ENCODE measurements at places on chromosomes 1 and 21.

- DNase-seq = no peak
Observed at GRCh38 chr1:96087719-96088118, 633.9 kb upstream of the PTBP2 start.

- DNase-seq = no peak
Observed at GRCh38 chr1:3702528-3702927, 49.7 kb upstream of the CCDC27 start.

DNA sequence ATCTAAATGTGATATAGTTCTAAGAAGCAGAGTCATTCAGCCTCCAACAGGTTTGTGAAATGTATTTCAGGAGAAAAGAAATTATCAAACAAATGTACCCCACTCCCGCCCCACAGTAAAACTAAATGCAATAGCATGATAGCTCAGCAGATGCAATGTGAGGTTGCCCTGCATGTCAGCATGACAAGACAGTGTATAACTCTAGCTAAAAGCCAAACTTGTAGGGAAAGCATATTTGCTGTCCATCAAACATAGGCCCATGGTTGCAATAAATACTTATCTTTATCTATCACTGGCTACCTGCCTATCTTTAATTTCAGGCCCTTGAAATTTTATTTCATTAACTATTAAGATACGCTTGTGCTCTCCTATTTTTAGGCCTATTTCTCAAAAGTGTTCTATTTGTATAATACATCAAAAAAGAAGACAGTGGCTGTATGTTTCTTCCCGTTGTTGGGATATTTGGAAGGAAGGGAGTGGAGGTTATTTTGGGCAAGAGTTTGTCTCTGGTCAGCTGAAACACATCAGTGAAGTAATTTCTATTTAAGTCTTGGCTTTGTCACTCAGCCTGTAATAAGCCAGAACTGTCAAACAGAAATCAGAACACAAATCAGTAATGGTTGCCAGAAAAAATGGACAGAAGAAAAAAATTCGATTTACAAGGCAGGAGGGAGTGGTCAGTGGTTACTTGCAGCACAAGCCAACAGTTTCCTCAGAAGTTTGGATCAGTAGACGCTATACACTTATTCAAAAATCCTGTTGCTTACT is 307.4 kb upstream of the ADGRL2 start:
- DNase-seq = no peak

- DNase-seq = no peak
Observed at GRCh38 chr1:220922951-220923350, 43.7 kb downstream of the HLX start.

GRCh38 chr21:33026443-33026858 is 716 bp downstream of the OLIG2 start:
- DNase-seq = no peak

GRCh38 chr1:160942926-160943325 is 11.7 kb downstream of the ITLN2 start:
- DNase-seq = no peak

DNA sequence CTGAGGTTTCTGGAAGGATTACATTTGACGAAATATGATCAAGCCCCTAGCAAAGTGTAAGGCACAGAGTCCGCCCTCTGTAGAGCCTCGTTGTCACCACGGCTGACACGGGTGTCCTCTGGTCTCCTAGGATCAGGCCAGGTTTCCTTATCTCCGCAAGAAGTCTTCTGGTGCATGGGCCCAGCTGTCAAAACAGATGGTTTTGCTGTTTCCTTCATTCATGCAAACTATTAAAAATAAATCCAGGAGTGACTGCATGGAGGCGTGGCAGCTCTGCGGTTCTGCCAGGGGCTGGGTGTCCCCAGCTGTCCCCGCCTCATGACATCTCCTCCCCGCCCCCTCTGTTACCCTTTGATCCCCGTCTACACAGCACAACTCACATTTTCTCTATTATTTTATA is 209.0 kb downstream of the DYRK1A start:
- no peak for DNase-seq

DNA sequence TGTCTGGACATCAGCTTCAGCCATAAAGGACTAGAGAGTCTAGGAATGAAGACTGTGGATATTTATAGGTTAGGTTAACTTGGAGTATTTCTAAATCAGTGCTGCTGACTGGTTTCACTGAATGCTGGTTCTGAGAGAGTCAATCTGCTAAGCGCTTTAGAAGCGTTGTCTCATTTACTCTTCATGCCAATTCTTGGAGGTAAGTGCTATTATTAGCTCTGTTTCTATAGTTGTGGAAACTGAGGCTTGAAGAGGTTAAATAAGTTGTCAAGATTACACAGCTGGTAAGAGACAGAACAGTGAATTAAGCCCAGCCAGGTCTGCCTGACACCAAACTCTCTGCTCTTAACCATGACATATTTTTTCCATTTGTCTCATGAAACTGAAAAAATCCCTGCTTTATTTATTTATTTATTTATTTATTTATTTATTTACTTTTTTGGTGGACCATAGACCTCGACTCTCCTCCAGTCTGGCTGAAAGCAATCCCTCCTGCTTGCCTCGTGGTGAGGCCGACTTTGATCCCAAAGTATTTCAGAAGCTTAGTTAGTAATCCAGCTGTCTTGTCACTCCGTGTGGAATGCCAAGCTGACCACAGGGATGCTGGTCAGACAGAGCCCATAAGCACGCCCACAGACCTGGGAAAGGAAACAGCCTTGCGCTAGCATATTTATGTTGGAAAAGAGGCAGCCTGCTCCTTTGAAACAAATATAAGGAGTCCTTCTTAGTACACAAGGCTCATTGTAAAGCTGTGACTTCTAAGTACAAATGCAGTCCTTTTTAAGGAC is 16.9 kb downstream of the NTMT2 start:
- DNase-seq = no peak

DNA sequence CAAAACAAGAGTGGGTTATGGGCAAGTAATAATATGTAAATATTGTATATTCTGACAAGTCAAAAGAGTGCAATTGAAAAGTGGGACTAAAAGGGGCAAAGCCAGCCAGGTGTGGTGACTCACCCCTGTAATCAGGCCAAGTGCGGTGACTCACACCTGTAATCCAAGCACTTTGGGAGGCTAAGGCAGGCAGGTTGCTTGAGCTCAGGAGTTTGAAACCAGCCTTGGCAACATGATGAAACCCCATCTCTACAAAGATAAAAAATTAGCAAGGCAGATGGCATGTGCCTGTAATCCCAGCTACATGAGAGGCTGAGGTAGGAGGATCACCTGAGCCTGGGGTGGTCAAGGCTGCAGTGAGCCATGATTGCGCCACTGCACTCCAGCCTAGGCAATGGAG is 304.0 kb downstream of the HHIPL2 start:
- DNase-seq = no peak

- no peak for DNase-seq
Observed at GRCh38 chr21:31337996-31338907, 5.8 kb downstream of the TIAM1 start.

GRCh38 chr1:5959667-5960230 is 32.5 kb downstream of the NPHP4 start:
- DNase-seq = no peak

GRCh38 chr1:21865943-21866706 is 54.1 kb downstream of the LDLRAD2 start:
- DNase-seq = no peak

- DNase-seq = no peak
Observed at GRCh38 chr1:8356256-8357209, 38.6 kb downstream of the SLC45A1 start.

DNA sequence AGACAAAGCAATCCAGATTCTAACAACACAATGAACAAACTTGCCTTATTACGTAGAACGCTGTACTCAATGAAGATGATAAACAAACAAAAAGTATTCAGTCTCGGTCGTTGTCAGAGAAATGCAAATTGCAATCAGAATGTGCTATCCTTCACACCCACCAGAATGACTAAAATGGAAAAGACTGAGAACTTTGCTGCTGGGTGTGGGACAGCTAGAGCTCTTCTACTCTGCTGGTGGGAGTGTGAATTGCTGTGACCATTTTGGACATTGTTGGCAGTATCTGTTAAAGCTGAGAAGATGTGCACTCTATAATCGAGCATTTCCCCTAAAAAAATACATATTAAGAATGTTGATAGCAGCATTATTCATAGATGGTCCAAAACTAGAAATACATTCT is 111.4 kb downstream of the PEX14 start:
- DNase-seq = no peak

GRCh38 chr1:71240656-71241055 is 159.8 kb upstream of the ZRANB2 start:
- no peak for DNase-seq

DNA sequence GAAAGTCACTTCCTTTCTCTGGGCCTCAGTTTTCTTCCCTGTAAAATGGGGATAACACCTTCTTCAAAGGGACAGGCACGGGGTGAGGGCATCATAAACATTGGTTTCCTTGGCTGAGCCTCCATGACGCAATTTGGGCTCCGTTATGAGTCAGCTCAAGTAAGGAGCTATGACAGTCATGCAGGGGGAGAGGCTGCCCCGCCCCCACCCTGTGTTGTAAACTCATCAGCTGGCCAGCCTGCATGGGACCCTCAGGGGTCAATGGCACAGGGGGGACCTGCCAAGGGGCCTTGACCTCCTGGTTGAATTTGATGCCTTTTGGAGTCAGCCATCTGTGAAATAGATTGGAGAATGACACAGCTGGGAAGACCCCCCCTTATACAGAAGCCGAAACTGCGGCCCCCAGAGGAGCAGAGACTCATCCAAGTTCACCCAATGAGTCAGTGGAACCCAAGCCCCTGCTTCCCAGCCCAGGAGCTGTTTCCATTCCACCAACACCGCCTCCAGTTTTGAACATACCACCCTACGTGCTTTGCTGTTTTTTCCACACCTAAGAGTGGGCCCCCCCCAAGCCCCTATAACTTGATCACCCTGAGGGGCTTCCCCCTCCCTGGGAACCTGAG is 36.8 kb upstream of the RUNX3 start:
- no peak for DNase-seq

DNA sequence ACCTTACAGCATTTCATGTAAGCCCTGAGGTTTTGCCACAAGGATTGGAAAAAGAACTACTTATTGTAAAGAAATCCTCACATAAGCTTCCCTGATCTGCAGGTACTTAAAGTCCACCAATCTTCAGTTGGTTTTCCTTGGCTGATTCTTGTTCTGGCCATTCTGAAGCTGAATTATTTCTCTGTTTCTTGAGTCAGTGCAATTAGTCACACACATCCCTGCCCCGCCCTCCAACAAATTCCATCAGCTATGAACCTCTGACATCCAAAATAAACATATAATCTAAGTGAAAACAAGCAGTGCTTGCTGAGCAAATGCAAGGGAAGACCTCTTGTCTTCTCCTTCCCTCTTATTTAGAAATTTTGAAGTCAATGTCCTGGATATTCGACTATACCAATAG is 8.2 kb upstream of the FNDC7 start:
- no peak for DNase-seq

DNA sequence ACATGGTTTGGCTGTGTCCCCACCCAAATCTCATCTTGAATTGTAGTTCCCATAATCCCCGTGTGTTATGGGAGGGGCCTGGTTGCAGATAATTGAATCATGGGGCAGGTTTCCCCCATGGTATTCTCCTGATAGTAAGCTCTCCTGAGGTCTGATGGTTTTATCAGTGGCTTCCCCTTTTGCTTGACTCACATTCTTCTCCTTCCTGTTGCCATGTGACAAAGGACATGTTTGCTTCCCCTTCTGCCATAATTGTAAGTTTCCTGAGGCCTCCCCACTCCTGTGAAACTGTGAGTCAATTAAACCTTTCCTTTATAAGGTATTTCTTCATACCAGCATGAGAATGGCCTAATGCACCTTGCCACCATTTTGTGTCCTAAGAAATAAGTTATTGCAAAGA is 415.0 kb downstream of the COL11A1 start:
- DNase-seq = no peak

DNA sequence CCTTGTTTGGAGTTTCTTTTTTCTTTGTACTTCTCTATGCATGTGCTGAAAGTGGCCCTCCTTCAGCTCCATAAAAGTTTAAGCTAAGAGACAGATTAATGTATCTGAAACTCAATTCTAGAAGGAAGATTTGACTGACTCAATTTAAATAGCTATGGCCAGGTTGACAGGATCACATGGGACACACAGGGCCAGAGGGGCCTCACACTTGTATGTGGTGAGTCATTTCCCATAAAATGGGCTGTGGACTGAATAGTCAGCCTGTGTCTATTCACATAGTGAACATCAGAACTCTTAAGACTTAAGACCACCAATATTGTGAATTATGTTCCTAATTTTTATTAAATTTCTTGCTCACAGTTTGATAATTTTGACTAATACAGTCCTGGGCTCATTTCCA is 45.7 kb upstream of the DEPDC1 start:
- no peak for DNase-seq

GRCh38 chr1:232059726-232060374 is 433.3 kb downstream of the DISC1 start:
- no peak for DNase-seq

DNA sequence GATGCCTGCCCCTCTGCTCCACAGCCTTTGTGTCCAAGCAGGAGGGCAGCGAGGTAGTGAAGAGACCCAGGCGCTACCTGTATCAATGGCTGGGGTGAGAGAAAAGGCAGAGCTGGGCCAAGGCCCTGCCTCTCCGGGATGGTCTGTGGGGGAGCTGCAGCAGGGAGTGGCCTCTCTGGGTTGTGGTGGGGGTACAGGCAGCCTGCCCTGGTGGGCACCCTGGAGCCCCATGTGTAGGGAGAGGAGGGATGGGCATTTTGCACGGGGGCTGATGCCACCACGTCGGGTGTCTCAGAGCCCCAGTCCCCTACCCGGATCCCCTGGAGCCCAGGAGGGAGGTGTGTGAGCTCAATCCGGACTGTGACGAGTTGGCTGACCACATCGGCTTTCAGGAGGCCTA is 754 bp downstream of the BGLAP start:
- DNase-seq = no peak

GRCh38 chr1:156410740-156411139 is 41.7 kb downstream of the RHBG start:
- no peak for DNase-seq

DNA sequence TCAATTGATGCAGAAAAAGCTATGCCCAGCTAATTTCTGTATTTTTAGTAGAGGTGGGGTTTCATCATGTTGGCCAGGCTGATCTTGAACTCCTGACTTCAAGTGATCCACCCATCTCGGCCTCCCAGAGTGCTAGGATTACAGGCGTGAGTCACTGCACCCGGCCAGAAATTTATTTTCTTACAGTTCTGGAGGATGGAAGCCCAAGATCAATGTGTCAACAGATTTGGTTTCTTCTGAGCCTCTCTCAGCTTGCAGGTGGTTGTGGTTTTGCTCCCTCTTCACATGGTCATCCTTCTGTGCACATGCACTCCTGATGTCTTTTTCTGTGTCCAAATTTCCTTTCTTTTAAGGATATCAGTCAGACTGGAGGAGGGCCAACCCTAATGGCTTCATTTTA is 35.6 kb downstream of the SHCBP1L start:
- DNase-seq = no peak

- peak; percentile 56 for DNase-seq
Observed at GRCh38 chr1:206489980-206490770, 17.2 kb upstream of the RASSF5 start.

GRCh38 chr1:29271724-29272123 is 35.4 kb downstream of the PTPRU start:
- no peak for DNase-seq

- DNase-seq = no peak
Observed at GRCh38 chr1:224696021-224696420, 79.9 kb downstream of the CNIH3 start.
